ENCODE measurements at places on chromosomes 1 and 21. TPM values are rescaled to one million over a fixed set of nuclear protein-coding genes. Genes with fewer than 3 reads are reported as not detected.

DNA sequence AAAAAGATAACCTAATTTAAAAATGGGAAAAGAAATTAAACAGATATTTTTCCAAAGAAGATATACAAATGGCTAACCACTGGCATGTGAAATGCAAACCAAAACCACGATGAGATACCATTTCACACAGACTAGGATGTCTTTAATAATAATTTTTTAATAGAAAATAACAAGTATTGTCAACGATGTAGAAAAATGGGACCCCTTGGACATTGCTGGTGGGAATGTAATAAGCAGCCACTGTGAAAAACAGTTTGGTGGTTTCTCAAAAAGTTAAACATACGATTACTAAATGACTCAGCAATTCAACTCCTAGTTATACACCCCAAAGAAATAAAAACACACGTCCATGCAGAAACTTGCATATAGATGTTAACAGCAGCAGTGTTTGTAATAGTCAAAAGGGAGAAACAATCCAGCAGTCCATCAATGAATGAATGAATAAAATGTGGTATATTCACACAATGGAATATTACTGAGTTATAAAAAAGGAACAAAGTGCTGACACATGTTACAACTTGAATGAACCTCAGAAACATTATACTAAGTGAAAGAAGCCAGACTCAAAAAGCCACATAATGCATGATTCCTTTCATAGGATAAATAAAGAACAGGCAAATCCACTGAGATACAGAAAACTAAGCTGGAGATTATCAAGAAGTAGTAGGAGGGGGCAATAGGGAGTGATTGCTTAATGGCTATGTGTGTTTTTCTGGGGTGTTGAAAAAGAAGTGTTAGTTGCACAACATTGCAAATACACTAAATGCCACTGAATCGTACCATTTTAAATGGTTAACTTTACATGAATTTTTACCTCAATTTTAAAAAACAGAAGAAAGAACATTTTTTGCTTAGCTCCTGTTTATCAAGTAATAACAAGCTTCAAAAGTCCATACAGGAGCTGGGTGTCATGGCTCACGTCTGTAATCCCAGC lies 4.1 kb downstream of the PPT1 start:
- no peak for DNase-seq

- peak; percentile 72 for DNase-seq
Observed at GRCh38 chr21:43758111-43758641, 17.9 kb downstream of the CSTB start.

TNFRSF25 gene
- polyA plus RNA-seq: 102 TPM

GRCh38 chr1:208997726-208998312 lies 585.7 kb upstream of the CAMK1G start:
- DNase-seq: no peak

DNA sequence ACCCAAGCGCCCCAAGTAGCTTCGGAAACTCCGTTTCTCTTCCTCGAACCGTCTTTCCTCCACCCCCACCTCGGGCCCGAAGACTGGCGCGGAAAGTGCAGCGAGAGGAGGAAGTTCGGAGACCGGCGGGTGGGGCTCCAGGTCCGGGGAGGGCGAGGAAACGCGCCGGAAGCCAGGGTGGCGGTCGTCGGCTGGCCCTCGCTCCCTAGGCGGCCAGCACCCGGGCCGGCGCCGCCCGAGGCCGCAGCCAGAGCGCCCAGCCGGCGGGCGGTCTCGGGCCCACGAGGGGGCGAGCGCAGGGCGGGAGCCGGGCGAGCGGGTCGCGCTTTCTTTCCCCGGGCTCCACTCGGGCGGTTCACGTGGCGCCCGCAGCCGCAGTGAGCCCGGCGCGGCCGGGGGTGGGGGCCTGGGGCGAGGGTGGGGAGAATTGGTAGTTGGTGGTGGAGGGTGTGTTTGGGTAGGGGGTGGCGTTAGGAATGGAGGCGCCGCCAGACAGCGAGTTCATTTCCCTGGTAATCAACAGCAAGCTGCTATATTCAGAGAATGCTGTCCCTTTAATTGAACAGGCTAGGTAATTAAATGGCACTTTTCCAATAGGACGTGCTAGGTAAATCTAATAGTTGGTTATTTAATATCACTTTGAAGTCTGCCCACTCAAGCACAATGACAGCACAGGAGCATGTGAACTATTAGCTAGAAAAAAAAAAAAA lies 6.7 kb downstream of the LMO4 start:
- DNase-seq: peak; percentile 96

DNA sequence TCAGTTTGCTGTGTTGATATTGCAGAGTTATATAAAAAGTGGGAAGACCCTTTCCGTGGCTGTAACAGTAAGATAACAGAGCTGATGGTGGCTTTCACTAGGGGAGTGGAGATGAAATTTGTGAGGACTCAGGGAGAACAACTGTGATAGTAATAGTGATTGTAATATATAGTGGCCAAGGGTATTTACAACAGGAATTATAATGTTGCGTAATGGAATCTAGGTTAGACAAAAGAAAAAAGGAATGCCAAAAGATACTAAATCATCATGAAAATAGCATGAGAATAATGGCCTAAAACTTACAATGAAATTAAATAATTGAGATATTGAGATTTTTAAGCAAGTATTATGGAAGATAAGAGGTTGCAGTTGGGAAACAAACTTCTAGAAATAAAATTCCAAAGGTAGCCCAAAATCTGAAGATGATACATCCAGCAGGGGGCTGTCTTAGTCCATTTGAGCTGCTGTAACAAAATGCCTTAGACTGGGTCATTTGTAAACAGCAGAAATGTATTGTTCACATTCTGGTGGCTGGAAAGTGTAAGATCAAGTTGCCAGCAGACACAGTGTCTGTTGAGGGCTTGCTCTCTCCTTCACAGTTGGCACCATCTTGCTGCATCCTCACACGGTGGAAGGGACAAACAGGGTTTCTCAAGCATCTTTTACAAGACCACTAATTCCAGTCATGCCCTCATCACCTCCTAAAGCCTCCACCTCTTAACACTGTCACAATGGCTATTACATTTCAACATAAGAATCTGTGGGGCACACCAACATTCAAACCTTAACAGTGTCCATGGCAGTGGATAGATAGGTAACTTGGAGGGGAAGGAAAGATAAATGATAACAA lies 711.2 kb downstream of the MRPL39 start:
- no peak for DNase-seq

GRCh38 chr1:244254467-244254866 lies 197.2 kb downstream of the ADSS2 start:
- peak; percentile 90 for DNase-seq

GRCh38 chr1:243731974-243732625 lies 117.9 kb downstream of the AKT3 start:
- DNase-seq: no peak

- DNase-seq: no peak
Observed at GRCh38 chr21:38956521-38956855, 150.8 kb downstream of the ETS2 start.

DNA sequence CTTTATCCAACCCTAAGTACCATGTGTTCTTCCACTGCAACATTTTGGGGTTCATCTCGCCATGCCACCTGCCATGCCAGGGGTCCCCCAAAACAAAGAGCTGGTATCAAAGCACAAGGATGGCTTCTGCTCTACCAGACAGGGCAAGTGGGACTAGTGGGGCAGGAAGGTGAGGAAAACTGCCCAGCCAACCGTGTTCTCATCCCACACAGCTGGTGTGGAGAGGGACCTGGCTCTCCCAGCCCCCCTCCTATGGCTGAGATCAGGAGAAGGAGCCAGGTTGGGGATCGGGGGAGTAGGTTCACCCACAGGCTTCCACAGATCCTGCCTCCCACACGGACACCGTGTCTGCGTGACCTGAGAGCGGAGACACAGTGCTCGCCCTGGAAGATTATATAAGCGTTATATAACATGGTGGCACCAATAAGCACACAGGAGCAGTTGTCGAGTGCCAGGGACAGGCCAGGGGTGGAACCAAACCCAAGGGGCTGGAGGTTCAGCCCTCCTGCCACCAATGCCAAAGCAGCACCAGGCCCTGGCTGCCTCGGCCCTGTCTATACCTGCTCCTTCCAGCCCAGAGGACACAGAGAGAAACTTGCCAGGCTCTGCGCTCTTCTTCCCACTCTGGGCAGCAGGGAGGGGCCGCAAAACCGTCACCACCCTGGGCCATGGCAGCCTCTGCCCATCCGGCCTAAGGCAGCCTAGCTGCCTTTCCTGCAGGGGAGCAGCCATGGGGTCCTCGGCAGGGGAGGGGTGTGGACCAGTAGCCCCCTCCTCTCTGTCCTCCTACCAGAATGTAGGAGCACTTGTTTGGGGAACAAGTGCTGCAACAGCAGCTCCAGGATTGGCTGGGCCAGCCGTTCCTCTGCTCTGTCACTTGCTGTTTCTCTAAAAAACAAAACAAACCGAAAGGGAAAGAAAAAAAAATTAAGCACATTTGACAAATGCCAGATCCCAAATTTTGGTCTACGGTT lies 43.5 kb downstream of the CD34 start:
- peak; percentile 90 for DNase-seq

SPRR2F gene
- polyA plus RNA-seq: not detected

- DNase-seq: peak; percentile 76
Observed at GRCh38 chr21:42653231-42654061, at the start of gene PDE9A. Gene PDE9A (plus strand): TSS chr21:42653621. CDS start chr21:42653815, 194 bp downstream.

- peak; percentile 57 for DNase-seq
Observed at GRCh38 chr1:54460351-54460750, 54.2 kb upstream of the SSBP3 start.

DNA sequence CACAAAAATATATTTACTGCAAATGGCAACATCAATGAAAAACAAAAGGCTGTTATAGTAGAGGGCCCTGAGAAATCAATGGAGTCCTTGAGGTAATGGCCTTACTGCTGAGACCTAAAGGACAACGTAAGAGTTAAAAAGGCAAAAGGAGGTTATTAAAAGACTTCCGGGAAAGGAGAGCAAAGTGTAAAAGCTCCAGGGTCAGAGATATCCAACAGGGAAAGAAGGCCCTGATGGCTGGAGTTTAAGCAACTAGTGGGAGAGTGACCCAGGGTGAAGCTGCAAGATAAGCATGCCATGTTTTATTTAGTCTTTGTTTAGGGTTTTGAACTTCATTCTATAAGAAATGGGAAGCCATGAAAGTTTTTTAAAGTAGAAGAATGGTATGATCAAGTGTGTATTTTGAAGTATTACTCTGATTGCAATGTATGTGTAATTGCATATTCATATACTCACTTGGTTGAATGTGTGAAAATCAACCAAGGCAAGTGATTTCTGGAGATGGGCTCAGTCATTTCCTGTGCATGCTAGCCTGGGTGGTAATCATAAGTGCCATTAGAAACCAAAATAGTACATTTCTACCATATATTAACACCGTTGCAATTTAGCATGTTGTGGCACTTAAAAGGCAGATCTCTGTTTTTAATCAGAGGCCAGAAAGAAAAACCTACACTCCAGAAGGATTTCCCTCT lies 5.3 kb upstream of the DPYD start:
- no peak for DNase-seq

- no peak for DNase-seq
Observed at GRCh38 chr1:19804831-19805251, 5.1 kb upstream of the TMCO4 start.

DNA sequence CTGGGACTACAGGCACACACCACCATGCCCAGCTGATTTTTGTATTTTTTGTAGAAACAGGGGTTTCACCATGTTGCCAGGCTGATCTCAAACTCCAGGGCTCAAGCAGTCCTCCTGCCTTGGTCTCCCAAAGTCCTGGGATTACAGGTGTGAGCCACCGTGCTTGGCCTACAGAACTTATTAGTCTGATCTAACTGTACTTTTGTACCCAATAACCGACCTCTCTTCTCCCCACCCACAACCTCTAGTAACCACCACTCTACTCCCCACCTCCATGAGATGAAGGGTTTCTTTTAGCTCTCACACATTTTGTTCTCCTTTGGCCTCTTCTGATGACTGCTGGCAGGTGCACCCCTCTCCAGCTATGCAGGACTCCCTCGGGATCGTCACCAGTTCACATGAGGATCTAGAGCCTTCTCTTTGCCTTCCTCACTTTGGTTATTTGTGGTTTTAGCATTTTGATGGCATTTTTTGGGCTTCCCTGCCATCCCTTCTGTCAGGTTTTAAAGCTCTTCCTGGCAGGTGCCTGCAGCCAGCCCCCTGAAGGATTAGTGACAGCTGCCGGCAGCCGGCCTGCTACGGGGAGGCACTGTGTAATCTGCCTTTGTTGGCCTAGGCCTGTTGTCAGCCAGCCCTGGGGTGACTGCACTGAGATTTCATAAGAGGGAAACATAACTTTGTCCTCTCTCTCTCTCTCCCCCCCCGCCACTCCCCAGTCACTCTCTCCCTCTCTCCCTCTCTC lies 99.8 kb upstream of the ATP1A1 start:
- DNase-seq: no peak

GRCh38 chr1:197659171-197659570 lies 116.1 kb downstream of the DENND1B start:
- no peak for DNase-seq

DNA sequence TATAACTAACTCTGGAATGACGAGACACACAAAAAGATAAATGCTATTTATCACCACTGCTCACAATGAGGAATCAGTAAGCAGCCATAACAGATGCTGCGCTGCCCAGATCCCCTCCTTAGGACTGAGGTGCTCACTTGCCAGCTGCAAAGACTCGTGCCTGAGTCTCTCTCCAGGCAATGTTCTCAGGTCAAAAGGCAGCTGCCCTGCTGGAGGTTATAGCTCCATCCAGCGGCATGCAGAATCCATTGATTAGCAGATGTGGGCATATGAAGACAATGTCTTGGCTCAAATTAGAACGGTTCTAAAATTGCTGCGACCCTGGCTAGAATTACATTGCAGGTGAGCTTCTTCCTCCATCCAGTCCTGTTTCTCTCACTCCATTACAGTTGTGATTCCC lies 328.2 kb upstream of the CHRM3 start:
- no peak for DNase-seq

DNA sequence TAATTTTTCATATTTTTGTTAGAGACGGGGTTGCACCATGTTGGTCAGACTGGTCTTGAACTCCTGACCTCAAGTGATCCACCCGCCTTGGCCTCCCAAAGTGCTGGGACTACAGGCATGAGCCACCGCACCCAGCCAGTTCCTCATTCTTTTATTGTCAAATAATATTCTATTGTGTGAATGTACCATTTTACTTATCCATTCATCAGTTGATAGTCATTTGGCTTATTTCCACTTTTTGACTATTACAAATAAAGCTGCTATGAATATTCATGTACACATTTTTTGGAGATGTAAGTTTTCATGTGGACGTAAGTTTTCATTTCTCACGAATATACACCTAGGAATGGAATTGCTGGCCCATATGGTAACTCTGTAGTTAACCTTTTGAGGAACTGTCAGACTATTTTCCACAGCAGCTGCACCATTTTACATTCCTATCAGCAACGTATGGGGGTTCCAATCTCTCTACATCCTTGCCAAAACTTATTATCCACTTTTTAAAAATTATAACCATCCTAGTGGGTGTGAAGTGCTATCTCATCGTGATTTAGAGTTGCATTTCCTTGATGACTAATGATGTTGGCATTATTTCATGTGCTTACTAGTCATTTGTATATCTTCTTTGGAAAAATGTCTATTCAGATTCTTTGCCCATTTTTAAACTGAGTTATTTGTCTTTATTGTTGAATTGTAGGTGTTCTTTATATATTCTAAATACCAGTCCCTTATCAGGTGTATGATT lies 12.7 kb downstream of the PACC1 start:
- no peak for DNase-seq

Measured in spleen (tissue), 13 donors.